Calu3 (cell line): ENCODE measurements at places on chromosomes 3 and 15. TPM values are rescaled to one million over a fixed set of nuclear protein-coding genes. Genes with fewer than 3 reads are reported as not detected.

The HTR3E gene
- not detected in 2 replicates for total RNA-seq

- no peak overlapping the region for H3K27ac ChIP-seq
These were observed 70.4 kb downstream of the SATB1 start for GRCh38 chr3:18354701-18355100.

GRCh38 chr3:184366619-184367289 lies 5.2 kb downstream of the POLR2H start:
- no peak for DNase-seq
- H3K4me1 ChIP-seq: peaks cover 18% of the 10 kb centered on the region
- no peak overlapping the region for H3K27ac ChIP-seq
- peaks cover 84% of the 10 kb centered on the region for H3K36me3 ChIP-seq
- no peaks in the 10 kb centered on the region for H3K27me3 ChIP-seq

The DNAH1 gene
- 10.2 and 13.1 TPM in 2 replicates for total RNA-seq

The DNASE1L3 gene
- total RNA-seq: not detected in 2 replicates

- H3K27ac ChIP-seq: peak overlapping the region; percentile 40
- peaks cover 33% of the 10 kb centered on the region for H3K4me1 ChIP-seq
- peak; percentile 30 for DNase-seq
- H3K36me3 ChIP-seq: peaks cover 18% of the 10 kb centered on the region
- H3K4me3 ChIP-seq: no peak overlapping the region
- H3K27me3 ChIP-seq: no peaks in the 10 kb centered on the region
These were observed 6.6 kb downstream of the GPX1 start for GRCh38 chr3:49351521-49352011.

- DNase-seq: no peak
- H3K4me3 ChIP-seq: no peak overlapping the region
- no peaks in the 10 kb centered on the region for H3K27me3 ChIP-seq
- no peaks in the 10 kb centered on the region for H3K36me3 ChIP-seq
- no peak overlapping the region for H3K27ac ChIP-seq
These were observed 67.2 kb downstream of the LIPC start for GRCh38 chr15:58498821-58499580.

- H3K4me3 ChIP-seq: no peak overlapping the region
- no peak overlapping the region for H3K27ac ChIP-seq
- H3K4me1 ChIP-seq: no peaks in the 10 kb centered on the region
- no peaks in the 10 kb centered on the region for H3K36me3 ChIP-seq
These were observed 330.6 kb downstream of the VPS13C start for GRCh38 chr15:61729646-61730045.

DNA sequence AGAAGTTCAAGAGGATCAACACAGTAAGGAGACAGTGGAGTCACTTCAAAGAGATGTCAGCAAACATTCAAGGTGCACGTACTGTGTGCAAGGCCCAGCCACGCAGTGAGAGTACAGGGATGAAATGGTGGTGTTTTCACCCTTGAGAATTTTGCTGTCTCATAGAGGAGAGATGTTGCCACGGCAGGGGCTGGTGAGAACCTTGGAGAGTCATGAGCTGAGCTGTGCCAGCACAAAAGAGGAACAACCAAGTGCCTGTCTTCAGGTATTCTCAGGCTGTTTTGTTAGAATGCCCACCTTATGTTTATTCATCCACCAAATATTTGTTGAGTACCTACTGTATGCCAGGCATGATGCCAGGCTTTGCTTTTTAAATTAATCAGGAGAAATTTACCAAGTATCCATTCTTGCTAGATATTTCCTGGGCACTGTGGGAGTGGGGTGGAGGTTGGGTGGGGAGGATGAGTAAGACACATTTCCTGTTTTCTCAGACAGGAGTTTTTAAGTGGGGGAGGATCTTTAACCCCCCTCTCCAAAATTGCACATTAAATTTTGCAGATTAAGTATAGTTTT lies 72.6 kb downstream of the SLC6A11 start:
- H3K36me3 ChIP-seq: no peaks in the 10 kb centered on the region
- H3K4me1 ChIP-seq: no peaks in the 10 kb centered on the region
- H3K27me3 ChIP-seq: peaks cover 71% of the 10 kb centered on the region
- DNase-seq: no peak
- no peak overlapping the region for H3K4me3 ChIP-seq
- H3K27ac ChIP-seq: no peak overlapping the region

GRCh38 chr15:85336880-85337279 lies 43.5 kb upstream of the AKAP13 start:
- peaks cover 12% of the 10 kb centered on the region for H3K4me1 ChIP-seq
- no peaks in the 10 kb centered on the region for H3K36me3 ChIP-seq
- H3K27me3 ChIP-seq: no peaks in the 10 kb centered on the region
- H3K27ac ChIP-seq: no peak overlapping the region
- H3K4me3 ChIP-seq: no peak overlapping the region

DNA sequence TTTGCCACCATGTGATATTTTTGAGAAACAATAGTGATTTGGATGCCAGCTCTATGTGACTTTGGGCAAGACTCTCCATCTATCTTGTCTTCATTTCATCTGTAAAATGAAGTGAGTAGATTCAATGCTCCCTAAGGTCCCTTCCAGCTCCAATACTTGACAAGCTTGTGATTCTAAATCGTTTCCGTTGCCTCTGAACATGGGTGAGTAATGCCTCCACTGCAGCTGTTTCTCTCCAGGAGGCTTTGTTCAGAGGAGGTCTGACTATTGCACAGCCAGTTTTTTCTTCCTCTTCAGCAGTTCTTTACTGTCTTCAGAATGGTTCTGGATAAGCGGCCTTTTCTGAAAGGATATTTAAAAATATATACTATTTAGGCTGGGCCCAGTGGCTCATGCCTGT lies 14.8 kb upstream of the TMOD3 start:
- H3K4me1 ChIP-seq: peaks cover 11% of the 10 kb centered on the region
- no peaks in the 10 kb centered on the region for H3K36me3 ChIP-seq
- H3K27ac ChIP-seq: no peak overlapping the region
- DNase-seq: no peak

The KNG1 gene
- not detected in 2 replicates for total RNA-seq

- peaks cover 45% of the 10 kb centered on the region for H3K4me1 ChIP-seq
- peaks cover 5% of the 10 kb centered on the region for H3K36me3 ChIP-seq
- no peak overlapping the region for H3K27ac ChIP-seq
- peaks cover 8% of the 10 kb centered on the region for H3K27me3 ChIP-seq
These were observed 77.8 kb downstream of the B3GNT5 start for GRCh38 chr3:183330881-183331280.

- no peaks in the 10 kb centered on the region for H3K4me1 ChIP-seq
- DNase-seq: no peak
- H3K36me3 ChIP-seq: peaks cover 28% of the 10 kb centered on the region
- H3K27me3 ChIP-seq: no peaks in the 10 kb centered on the region
These were observed 7.4 kb upstream of the SNX22 start for GRCh38 chr15:64144192-64144564.

DNA sequence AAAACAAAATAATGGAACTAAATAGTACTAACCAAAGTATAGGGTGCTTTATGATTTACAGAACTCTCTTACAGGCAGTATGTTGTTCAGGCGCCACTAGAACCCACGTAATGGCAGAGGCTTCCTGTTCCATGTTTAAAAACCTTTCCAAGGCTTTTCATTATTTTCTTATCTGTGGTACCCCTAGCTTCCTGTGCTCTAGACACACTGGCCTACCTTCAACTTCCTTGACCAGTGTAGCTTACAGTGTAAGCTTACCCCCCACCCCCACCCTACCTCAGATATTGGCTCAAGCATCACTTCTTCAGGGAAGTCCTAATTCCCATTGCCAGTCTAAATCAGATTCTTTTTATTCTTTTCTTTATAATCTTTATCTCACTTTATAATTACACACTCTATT lies 2.9 kb downstream of the NR2C2 start:
- no peak overlapping the region for H3K4me3 ChIP-seq
- peaks cover 38% of the 10 kb centered on the region for H3K4me1 ChIP-seq
- peaks cover 43% of the 10 kb centered on the region for H3K36me3 ChIP-seq
- H3K27ac ChIP-seq: no peak overlapping the region
- no peak for DNase-seq

- peak within 1 kb of the TSS; percentile 51 for H3K27ac ChIP-seq
- peak within 1 kb of the TSS; percentile 79 for H3K4me3 ChIP-seq
- peak; percentile 60 for DNase-seq
- H3K36me3 ChIP-seq: peaks cover 5% of the 10 kb centered on the region
These were observed at the start of gene UNC13C for GRCh38 chr15:53978253-53978906. Gene UNC13C (plus strand): TSS chr15:53978441. CDS start chr15:54012904, 34,463 bp downstream.

DNA sequence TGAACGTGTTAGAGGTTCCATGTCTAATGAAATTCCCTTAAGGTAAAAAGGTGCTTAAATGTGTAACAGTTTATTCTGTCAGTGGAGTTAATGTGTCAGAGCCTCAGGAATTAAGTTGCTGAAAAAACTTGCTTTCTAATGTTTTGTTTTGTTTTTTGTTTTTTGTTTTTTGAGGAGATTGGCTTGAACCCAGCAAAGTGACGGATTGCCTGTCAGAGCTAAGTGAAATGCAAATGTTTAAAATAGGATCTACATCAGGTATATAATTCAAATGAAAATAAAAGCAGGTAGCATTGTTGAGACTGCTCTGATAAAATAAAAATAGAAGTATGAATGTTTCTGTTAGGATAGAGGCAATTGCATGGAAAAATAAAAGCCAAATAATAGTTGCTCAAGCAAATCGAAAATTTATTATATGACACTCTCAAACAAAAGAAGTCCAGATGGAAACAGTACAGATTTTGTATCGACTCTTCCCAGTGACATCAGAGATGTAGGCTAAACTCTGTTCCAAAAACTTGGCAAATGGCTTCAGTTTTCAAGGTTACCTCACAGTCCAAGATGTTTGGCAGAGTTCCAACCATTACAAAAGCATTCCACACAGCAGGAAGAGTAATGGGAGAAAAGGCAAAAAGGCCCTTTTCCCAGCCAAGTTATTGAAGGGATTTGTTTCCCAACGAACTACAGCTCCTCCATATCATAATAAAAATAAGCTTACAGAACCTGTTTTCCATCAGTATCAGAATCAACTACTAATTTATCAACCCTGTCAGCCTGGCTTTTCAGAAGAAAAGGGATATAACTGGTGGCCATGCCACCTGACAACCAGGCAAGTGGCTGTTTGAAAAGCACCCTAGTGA lies 291.0 kb downstream of the TBL1XR1 start:
- H3K27ac ChIP-seq: no peak overlapping the region
- DNase-seq: peak; percentile 39
- H3K36me3 ChIP-seq: no peaks in the 10 kb centered on the region

- H3K27ac ChIP-seq: no peak overlapping the region
- H3K4me1 ChIP-seq: no peaks in the 10 kb centered on the region
- H3K4me3 ChIP-seq: no peak overlapping the region
These were observed 118.3 kb upstream of the TRIM42 start for GRCh38 chr3:140559546-140559945.

GRCh38 chr15:26621816-26622215 lies 151.1 kb downstream of the GABRB3 start:
- no peak overlapping the region for H3K27ac ChIP-seq
- DNase-seq: no peak
- H3K4me3 ChIP-seq: no peak overlapping the region

DNA sequence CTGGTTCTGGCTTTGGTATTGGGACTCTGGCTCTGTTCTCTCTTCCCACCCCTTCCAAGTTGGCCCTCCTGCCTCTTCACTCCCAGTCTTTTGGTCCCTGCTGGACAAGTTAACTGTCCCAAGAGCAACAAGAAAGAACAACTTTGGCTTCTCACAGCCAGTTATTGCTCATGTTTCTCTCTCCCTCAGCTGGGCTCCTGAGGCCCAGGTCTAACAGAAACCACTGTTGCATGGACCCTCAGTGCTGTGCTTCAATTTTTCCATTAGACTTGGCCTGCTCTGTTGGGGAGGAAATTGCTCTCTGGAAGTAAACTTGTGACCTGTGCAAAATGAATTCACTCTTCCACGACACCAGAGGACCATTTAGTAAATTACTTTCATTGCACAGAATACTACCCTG lies 64.5 kb downstream of the CHST2 start:
- no peak overlapping the region for H3K4me3 ChIP-seq
- no peak overlapping the region for H3K27ac ChIP-seq
- peaks cover 14% of the 10 kb centered on the region for H3K27me3 ChIP-seq
- no peak for DNase-seq
- no peaks in the 10 kb centered on the region for H3K36me3 ChIP-seq
- no peaks in the 10 kb centered on the region for H3K4me1 ChIP-seq

DNA sequence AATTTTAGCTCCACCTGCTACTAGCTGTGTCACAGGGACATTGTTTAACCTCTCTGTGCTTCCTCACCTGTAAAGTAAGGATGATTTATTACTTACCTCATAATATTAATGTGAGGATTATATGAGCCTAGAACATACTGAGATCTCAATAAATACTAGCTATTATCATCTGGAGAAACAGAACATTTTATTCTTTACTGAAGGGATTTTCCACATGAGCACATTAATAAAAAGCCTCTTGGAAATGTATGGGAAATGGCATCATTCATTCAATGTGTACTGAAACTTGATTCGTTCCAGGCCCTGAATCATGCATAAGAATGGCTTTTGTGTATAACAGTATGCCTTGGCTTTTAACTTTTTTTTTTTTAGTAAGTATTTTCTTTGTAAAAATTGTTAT lies 11.0 kb upstream of the CEMIP start:
- H3K27me3 ChIP-seq: no peaks in the 10 kb centered on the region
- no peaks in the 10 kb centered on the region for H3K36me3 ChIP-seq
- H3K4me3 ChIP-seq: no peak overlapping the region
- no peak overlapping the region for H3K27ac ChIP-seq
- DNase-seq: no peak

DNA sequence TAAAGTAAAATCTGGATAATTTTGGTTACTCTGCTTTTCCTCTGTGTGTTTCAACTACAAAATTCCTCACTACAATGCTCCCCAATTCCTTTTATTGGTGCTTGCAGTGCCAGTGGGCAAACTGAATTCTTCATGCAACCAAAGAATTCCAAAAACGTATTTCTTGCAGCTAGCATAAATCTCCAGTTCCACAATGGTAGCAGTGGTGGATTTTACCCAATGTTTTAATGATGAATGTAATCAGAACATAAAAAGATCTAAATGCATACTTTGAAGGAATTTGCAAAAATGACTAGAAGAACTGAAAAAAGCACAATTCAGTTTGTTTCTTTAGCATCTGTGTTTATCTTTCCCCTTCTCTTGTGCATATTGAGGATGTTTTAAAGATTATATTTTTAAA lies 359.6 kb upstream of the TPRG1 start:
- H3K4me1 ChIP-seq: peaks cover 6% of the 10 kb centered on the region
- peaks cover under 1% of the 10 kb centered on the region for H3K36me3 ChIP-seq
- no peak overlapping the region for H3K27ac ChIP-seq
- no peaks in the 10 kb centered on the region for H3K27me3 ChIP-seq
- DNase-seq: no peak

- H3K27me3 ChIP-seq: no peaks in the 10 kb centered on the region
- peaks cover 48% of the 10 kb centered on the region for H3K36me3 ChIP-seq
- H3K4me3 ChIP-seq: peak overlapping the region; percentile 44
- DNase-seq: no peak
- peak overlapping the region; percentile 72 for H3K27ac ChIP-seq
These were observed 22.0 kb downstream of the SMAD6 start for GRCh38 chr15:66723826-66724731.

GRCh38 chr3:48440590-48440958 lies 517 bp downstream of the TMA7 start:
- peaks cover 23% of the 10 kb centered on the region for H3K4me1 ChIP-seq
- no peaks in the 10 kb centered on the region for H3K27me3 ChIP-seq
- peaks cover 48% of the 10 kb centered on the region for H3K36me3 ChIP-seq
- DNase-seq: no peak
- H3K4me3 ChIP-seq: peak overlapping the region; percentile 90

DNA sequence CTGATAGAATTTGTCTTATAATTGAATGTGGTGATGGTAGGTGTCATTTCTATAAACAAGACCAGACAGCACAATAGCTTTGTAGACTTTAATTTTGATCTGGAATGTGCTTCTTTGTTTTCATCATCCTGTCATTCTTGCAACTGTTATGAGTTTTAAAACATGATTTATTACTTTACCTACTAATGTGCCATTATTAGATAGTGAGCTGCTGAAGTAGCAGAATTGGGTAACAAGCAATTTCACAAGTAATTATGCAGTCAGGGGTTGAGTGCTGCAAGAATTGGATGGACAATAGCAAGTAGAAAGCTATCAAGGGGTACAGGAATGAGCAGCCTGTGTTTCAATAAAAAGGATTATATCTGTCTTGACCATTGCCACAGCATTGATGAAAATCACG lies 975.6 kb downstream of the ROBO1 start:
- H3K27me3 ChIP-seq: no peaks in the 10 kb centered on the region
- H3K4me1 ChIP-seq: no peaks in the 10 kb centered on the region
- H3K4me3 ChIP-seq: no peak overlapping the region
- H3K36me3 ChIP-seq: no peaks in the 10 kb centered on the region
